ENCODE measurements at places on chromosomes 5 and 9.

GRCh38 chr9:107874591-107875369 is 385.2 kb upstream of the KLF4 start:
- DNase-seq, result no peak

GRCh38 chr5:85388770-85389169 is 1004.1 kb upstream of the EDIL3 start:
- DNase-seq, result no peak

GRCh38 chr5:21181609-21182125 is 1193.7 kb upstream of the CDH18 start:
- no peak for DNase-seq

GRCh38 chr5:173158366-173158765 is 14.0 kb downstream of the BNIP1 start:
- DNase-seq, result no peak

- DNase-seq, result no peak
Measured at GRCh38 chr5:8641786-8642505, 773.0 kb downstream of the MTRR start.

DNA sequence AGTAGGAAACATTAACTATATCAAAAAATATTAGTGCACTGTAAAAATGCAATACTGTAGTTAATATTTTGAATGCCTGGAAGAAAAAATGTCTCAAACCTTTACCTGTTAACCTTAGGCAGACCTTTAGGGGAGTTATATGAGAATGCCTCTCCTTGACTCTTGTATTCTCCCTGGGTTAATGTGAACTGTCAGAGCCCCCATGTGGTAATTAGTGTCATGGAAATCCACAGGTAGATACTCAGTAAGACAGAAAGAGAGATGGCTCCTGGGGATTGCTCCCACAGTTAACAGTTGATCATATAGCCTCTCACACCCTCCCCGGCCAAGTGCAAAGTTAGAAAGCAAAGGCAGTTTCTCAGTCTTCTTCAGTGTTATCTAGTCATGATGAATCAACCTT is 742.8 kb downstream of the NR2F1-AS1 start:
- no peak for DNase-seq

DNA sequence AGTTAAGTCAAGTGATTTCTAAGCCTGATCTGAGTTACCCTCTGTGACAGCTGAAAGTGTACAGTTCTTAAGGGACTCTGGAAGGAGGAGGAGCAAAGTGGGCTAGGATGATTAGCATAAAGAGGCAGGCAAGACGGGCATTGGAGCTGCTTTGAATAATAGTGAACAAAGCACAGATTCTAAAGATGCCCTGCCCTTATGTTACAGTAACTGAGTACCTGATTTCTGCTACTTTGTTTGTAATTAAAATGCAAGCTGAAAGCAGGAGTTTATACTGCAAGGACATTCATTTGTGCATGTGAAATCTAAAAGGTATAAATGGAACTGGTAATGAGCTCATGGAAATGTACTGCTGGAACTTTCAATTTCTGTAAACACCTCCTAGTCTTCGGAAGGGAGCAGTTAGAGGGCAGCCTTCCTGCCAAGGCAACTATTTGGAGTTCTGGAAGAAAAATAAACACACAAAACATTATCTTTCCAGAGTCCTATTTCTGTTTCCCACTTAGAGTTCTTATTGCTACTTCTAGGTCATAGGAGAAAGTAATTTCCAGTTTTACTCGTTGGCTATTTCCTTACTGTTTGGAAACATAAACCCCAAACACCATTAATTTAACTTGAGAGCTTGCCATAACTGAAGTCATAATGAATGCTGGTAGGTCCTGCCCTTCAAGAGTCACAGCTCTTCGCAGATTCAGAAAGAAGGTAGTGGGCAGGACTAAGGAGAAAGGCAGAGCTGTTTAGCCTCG is at the start of gene RANBP3L:
Gene RANBP3L, minus strand, starts transcription at position 45 of the 746 bp plus-strand sequence. CDS start 486 bp downstream, outside the sequence.
- DNase-seq, result peak; percentile 4

DNA sequence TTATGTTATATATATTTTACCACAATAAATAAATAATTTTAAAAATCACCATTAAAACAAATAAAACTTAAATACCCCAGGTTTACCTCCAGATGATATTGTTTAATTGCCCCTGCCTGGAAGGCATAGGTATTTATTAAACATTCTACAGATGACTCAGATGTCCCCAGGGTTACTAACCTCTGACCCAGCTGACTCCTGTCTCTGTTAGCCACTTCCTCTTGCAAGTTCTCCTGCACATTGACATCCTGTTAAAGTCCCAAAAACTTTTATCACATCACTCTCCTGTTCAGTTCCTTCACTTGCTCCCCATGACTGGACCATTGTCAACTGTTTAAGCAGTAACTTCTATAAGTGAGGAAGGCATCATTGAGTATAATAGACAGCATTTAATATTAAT is 37.0 kb upstream of the RAB3C start:
- DNase-seq, result peak; percentile 3

GRCh38 chr9:114261987-114262386 is 60.9 kb upstream of the ORM1 start:
- DNase-seq, result no peak

DNA sequence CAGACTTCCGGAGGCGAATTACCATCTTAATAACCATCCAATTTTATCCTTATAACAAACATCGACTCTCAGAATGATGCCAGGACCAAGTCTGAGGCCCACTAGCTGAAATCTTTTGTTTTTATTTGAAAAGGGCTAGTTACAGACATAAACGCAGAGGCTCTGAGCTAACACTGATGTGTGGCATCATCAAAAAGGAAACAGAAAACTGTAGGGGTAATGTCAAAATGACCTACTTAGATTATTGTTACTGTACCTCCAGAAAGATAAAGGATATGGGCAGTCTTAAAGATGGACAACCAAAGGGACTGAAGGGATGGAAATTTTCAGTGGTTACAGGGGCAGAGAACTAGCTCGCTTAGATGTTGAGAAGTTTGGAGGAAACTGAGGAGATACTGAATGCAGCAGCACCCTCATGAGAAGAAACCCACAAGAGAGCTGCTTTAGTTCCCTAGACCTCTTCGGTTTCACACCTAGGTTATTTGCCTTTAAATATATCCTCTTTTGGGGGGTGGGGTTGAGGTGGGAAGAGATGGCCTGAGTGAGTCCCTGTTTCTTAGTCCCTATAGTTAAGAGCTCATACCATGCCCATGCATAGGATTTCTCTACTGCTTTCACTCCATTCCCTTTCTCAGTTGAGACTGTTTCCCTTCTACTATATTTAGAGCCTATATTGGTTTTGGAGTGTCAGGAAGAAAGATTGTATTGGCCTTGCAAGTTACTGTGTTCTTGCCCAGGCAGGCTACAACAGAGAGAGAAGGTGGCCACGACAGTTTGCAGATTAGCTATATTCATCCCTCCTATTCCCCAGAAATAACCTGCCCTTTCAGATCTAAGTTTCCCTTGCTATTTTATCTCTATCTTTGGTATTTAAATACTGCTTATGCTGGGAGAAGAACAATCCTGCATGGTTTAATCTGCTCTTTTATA is 320.4 kb upstream of the EFNA5 start:
- DNase-seq, result no peak

DNA sequence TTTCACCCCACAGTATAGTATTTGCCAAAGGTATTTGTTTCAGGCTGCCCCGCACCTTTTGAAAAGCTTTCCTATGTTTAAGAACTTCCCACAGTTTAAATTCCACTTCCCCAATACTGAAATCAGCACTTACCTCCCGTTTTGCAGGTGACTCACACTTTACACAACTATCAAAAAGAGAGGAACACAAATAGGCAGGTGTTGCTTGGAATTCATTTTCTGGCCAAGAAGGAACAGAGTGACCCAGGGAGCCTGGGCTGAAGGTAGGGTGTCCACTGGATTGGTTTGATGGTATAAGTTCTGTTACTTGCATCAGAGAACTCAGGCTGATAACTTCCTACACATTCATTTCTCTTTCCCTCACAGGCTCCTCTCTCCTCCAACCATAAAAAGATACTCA is 60.1 kb upstream of the SLC30A5 start:
- DNase-seq, result no peak

DNA sequence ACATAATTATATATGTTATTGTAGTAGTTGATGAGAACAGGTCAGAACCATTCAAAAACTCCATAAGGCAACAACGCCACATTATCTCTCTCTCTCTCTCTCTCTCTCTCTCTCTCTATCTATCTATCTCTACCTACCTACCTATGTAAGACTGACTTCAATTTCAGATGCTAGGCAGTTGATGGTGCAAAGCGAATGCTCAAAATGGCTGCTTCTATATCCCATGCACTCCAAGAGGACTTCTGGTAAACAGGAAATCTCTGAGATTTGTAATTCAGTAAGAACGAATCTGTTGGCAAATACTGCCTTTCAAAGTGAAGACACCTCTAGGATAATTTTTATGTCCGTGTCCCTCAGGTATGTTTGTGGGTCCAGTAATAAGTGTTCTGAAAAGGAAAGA is 43.7 kb downstream of the MEF2C start:
- no peak for DNase-seq

- peak; percentile 85 for DNase-seq
Measured at GRCh38 chr5:176837707-176838115, 27.4 kb downstream of the UNC5A start.

DNA sequence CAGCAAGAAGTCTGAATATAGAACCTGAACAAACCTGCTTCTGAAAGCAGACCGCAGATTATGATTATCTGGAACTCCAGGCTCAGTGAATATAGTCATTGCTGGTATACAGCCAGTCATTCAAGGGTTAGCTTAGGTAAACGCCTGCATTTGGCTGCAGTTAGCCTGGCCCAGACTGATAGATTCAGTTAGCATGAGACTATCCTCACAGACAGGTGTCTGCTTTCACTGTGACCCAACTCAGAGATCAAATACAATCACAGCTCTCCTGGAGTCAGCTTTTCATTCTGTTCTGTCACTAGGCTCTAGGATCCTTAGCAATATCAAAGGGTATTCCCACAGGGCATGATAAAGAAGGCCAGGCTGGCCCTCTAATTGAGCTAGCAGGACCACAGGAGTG is 138.6 kb upstream of the PLCXD3 start:
- no peak for DNase-seq

DNA sequence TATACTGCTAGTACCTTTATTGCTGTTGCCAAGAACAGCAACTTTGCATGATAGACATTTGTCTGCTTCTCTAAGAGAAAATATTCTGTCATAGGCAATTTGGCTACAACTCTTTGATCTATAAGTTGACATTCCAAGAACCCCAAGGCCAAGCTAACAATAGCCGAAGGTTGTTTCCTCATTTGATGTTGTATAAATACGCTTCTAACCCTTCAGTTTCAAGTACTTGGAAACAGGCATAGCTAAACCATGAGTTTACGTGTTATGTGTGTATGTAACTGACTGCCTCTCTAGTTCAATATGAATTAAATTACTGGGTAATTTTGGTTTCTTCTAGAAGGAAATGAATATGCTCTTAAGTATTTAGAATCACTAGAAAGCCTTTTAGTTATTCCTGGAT is 1034.0 kb downstream of the TLE4 start:
- no peak for DNase-seq

GRCh38 chr5:78243639-78244038 is 50.9 kb downstream of the AP3B1 start:
- no peak for DNase-seq

DNA sequence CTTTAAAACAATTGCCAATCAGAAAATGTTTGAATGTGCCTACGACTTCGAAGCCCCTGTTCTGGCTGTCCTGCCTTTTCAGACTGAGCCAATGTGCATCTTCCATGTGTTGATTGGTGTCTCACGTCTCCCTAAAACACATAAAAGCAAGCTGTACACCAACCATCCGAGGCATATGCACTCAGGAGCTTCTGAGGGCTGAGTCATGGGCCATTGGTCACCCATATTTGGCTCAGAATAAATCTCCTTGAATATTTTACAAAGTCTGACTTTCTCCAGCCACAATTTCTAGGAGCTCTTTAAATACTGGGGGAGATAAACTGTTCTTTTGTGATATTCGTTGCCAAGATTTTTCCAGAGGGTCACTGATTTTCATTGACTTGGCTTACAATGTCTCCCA is 53.9 kb downstream of the C9orf57 start:
- DNase-seq, result no peak

DNA sequence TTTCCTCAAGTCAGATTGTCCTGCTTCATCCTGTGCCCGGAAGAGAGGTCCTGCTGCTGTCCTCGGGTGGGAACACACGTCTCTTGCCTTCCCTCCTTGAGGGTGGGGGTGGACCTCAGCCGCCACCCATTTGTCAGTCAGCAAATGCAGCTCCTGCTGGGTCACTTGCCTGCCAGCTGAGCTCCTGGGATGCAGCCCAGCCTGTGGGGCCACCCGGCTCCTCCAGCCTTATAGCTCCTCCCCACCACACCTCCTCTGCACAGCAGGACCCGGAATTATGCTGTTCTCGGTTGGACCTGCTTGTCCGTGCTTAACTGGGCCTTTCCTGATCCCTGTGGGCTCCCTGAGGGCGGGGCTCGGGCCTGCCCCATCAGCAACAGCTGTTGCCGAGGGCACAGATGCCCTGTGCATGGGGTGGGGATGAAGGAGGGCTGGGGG is 52.7 kb downstream of the RXRA start:
- DNase-seq, result no peak

GRCh38 chr5:32760091-32760509 is 49.0 kb downstream of the NPR3 start:
- peak; percentile 65 for DNase-seq

DNA sequence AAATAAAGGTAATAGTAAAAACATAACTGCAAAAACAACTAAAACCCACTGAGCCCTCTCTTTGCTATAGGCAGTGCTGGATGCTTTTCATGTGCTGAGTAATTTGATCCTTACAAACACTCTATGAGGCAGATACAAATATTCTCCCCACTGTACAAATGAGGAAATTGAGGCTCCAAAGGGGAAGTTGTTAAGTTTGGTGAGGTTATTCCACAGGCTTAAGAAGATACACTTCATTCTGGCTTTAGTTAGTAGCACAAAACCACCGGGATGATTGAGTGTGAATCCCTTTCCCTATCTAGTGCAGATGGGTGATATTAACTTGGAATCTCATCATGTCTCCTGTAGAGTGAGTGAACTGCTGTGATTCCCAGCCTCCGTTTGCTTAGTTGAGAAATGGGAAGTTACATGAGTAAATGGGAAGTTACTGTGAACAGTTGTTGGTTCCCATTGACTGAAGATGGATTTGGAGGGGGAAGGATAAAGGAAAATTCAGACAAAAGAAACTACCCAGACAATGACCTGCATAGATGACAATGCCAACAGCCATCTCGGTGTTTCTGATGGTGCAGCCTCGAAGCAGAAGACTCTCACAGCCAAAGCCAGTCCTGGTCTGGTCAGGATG is 208.3 kb downstream of the ATP10B start:
- no peak for DNase-seq

- peak; percentile 95 for DNase-seq
Measured at GRCh38 chr5:76372323-76373054, 30.6 kb upstream of the IQGAP2 start.
